Mesothelial cell of epicardium (in vitro differentiated cells): ENCODE measurements at places on chromosomes 2 and 18.

DNA sequence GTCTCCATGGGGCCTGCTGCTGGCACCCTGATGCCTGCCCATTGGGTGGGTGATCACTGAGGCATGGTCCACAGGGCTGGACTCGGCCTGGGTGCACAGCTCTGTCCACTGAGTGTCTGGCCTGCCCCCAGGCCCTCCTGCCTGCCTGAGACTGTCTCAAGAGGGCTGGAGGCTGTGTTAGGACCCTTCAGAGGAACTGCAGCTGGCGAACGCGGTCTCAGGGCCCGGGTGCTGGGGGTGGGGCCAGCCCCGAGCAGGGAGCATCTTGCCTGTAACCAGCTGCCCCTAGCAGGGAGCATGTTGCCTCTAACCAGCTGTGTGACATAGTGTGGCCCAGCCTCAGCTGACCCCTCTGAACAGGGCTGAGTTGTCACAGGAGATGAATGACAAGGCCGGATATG, 50.0 kb downstream of the TWIST2 start:
- DNase-seq: no peak

DNA sequence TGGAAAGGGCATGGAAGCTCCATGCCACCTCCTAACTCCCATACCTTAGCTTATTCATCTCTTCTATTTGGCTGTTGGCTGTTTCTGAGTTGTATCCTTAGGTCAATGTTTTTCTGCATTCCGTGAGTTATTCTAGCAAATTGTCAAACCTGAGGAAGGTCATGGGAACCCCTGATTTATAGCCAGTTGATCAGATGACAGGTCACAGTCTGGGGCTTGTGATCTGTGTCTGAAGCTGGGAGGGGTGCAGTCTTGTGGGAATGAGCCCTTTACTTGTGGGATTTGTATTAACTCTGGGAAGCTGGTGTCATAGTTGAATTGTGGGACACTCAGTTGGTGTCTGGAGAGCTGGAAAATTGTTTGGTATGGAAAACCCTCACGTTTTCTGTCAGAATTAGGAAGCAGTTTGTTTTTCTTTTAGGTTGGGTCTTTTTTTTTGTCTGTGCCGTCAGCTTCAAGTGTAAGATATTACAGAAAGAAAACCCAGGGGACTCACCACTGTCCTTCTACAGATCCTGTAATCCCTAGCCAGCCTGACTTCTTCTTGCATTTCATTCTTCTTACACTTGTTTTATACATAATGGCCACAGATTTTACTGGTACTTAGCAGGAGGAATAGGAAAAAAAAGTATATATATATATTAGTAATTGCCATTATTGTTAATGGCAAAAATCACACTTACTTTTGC, 137.9 kb downstream of the LRRTM1 start:
- no peak for DNase-seq

DNA sequence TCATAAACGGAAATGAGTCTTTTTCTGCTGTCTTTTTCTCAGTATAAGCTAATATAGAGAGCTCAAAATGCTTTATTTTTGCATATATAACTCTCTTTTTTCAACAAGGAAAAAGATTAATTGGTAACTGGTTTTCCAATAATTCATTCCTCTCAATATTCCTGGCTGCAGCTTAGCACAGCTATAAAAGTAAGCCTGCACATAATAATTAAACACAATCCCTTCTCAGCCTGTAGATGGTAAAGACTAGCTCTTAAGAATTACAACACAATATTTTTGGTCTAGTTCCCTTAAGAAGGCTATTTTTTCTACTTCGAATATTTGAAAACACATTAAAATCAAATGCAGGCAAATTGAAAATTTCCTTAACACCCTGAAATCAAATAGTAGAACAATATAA, 258.0 kb downstream of the DOK6 start:
- no peak for DNase-seq

- DNase-seq: no peak
These were observed 816.8 kb downstream of the CPS1 start for GRCh38 chr2:211373203-211373602.

DNA sequence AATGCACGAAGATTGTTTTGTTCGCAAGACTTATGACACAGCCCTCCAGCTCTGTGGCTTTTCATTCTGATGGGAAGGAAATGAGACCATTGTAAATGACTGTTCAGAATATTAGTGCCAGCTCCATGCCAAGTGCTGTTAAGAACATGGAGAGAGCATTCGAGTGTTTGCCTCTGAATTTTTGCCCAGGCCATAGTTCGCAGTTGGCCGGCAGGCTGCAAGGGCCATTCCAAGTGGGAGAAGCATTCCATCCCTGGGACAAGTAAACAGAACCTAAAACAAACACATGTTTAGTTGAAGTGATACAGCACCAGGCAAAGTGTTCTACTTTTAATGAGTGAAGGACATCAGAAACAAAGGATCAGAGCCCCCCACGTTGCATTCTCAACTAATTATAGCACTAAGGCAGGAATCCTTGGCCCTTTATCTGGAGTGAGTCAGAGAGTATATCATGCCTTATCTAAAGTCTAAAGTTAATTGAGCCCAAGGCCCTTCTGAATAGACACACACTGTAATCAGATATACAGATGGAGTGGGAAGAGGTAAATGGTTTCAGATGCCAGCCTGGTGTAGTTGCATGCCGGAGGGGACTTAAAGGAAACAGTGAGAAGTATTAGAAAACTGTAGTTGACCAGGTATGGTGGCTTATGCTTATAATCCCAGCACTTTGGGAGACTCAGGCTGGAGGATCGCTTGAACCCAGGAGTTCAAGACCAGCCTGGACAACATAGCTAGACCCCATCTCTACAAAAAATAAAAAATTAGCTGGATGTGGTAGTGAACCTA, 53.3 kb downstream of the NEDD4L start:
- DNase-seq: no peak

DNA sequence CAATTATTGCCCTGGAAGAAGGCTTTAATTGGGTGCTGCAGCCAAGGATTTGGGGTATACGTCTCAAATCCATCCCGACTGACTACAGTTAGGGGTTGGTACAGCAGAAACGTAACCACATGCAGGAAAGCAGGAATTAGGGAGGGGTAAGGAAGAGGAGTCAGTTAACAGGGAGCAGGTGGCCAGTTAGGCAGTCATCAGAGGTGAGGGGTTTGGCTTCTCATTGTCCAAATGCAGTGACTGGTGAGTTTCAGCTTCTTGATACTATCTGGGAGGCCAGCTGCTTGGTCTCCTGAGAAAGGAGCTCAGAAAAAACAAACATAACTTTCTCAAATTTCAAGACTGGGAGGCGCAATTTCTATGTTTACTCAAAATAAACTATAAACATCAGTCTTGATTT, 38.8 kb upstream of the UBE2F start:
- no peak for DNase-seq

DNA sequence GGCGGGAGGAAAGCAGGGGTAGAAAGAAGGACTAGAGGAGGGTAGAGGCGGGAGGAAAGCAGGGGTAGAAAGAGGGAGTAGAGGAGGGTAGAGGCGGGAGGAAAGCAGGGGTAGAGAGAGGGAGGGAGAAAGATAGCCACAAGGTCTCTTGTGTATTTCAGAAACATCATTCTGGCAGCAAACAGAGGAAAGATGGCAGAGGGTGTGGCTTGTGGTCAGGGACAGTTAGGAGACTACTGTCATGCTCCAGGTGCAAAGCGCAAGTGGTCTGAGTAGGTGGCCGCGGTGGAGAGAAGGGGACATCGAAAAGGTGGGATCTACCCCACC, 82.4 kb upstream of the TAF1B start:
- DNase-seq: no peak

DNA sequence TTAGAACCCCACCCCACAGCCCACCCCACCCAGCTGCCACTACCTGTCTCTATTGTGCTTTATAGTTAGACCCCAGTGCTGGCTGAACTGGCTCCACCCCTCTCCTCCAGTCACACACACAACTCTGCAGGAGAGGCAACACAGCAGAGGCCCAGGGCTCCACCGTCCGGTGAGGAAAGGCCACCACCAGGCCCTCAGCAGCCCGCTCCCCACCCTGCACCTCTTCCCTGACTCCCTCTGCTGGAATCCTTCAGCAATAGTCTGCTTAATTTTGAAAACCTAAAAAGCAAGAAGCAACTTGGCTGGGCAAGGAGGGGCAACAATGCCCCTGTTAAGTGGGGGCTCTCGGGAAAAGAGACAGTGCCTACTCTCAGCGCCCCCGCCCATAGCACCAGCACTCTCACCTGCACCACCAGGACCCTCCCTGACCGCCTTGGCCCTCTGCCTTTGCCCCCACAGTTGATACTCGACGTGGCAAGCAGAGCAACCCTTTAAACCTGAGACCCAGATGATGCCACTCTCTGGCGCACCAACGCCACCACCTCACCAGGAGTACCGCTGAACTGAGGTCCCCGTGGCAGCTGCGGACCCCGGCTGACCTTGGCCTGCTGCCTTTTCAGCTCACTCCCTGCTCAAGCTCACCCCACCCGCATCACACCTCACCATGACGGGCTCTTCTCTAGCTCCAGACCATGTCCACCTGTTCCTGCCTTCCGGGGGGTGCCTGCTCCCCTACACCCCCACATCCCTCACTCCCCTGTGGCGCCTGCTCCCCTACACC, 45.7 kb downstream of the NDUFA10 start:
- peak; percentile 52 for DNase-seq

DNA sequence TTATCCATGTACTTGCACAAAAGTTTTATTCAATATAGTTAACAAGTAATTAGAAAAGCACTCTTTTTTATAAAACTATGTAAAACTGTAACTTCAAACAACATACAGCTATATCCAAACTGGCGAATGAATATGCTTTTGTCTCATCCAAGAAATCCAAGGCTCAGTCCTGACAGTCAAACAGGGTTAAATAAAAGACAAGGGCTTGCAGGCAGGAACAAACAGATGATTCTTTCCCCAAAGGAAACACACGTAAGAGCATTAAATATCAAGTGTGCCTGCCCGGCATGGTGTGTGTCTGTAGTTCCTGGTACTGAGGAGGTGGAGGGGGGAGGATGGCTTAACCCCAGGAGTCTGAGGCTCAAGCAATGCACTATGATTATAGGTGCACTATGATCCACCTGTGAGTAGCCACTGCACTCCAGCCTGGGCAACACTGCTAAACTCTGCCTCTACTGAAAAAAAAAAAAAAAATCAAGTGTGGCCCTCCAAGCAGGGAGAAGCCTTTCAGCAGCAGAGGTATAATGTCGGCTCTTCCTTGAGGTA, 171.3 kb downstream of the DLGAP1 start:
- DNase-seq: no peak

GRCh38 chr2:109171444-109172334, 42.7 kb downstream of the SH3RF3 start:
- no peak for DNase-seq

- no peak for DNase-seq
These were observed 10.8 kb upstream of the AMER3 start for GRCh38 chr2:130744287-130745117.

DNA sequence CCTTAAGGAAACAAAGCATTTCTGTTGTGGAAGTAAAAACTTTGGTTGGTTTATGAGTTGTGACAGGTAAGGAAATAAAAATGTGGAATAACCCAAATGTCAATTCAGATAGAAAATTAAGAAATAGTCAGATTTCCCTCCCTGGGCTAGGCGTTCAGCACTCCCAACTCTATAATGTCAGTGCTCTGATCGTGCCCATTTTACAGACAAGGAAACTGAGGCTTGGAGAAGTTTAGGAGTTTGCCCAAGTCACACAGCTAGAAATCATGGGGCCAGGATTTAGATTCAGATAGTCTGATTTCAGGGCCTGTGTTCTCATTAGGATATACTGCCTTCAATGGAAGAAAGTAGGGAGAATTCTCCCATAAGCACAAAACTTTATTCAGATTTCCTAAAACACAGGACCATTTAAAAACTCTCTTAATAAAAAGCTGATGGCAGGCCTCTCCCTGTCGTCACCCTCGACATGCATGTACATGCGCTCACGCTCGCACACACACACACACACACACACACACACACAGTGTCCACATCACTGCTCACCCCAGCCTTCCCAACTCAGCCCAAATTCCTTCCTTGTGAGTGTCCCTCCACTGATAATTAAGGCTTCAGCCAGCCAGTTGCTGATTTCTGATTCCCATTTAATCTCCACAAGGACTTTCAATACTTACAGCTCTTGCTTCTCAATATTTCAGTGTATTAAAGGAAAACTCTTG, 49.1 kb upstream of the SLC14A2 start:
- DNase-seq: no peak

- DNase-seq: peak; percentile 54
These were observed at the start of gene ICA1L for GRCh38 chr2:202871300-202872141. TSS of gene ICA1L (minus strand) at chr2:202871766. CDS start at chr2:202829009, 42,757 bp downstream.

- DNase-seq: no peak
These were observed 111.9 kb upstream of the MAP2 start for GRCh38 chr2:209311948-209312347.

DNA sequence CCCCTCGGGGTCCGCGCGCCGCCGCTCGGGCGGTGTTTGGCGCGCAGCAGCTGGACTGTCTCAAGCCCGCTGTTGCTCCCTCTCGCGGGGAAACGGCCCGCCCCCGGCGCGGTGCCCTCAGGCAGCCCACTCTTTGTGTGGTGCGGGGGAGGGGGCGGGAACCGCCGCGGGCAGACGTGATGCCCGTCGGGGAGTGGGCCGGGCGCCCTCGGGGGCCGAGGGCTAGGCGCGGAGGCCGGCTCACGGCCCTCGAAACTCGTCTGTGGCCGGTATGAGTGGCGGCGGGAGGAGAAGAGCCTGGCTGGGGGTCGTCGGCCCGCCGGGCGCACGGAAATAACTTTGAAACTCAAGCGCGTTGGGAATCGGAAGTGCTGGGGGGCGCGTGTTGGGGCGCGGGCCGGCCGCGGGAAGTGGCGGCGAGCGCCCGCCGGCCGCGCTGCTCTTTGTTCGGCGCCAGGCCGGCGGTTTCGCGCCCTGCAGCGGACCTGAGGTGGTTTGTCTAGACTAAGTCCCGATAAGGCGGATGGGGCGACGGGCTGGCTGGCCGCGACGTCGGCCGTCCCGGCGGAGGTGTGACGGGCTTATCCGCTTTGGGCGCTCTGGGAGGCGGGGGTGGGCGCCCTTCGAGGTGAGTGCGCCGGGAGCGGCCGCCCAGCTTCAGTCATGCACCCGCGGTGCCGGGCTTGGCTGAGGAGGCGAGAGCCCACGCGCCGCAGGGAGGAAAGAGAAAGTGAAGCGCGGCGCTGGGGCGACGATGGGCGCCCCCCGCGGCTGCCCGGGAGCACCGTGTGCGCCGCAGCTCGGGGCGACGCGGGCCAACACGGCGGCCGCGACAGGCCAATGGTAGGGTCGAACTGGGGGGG, 679 bp downstream of the PTMA start:
- peak; percentile 66 for DNase-seq

DNA sequence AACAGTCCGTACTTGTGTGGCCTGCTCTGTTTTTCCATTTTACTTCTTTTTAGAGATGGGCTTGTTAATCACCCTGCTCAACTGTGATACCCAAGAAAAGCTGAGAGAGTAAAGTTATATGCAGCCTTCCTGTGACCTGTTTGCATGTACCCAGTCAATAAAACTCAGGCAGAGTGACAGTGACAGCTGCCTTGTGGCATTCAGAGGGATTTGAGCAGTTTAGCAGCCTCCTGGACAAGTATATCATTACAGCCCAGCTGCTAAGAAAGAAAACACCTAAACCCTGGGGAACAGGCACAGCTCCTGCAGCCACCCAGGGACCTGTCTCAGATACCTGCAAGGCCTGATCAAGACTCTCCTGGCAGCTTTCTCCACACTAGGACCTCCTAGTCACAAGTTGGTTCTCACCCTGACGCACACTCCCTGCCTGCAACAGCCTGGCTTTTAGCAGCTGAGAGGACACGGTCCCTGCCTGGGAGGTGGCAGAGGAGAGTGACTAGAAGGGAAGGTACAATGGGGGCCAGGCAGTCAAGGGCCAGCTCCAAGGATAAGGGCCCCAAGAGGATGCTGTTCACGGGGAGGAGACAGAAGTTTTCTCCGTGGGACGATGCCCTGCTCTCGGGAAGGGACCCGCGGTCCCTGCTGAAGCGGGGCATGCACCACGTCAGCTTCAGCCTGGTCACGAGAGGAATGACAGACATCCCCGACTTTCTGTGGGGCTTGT, at the start of gene LRRC30:
Gene LRRC30 (plus strand): TSS at position 464 of the 724 bp plus-strand sequence. CDS start 50 bp downstream, at position 514.
- no peak for DNase-seq
